ENCODE measurements at places on chromosomes 2 and 18.

DNA sequence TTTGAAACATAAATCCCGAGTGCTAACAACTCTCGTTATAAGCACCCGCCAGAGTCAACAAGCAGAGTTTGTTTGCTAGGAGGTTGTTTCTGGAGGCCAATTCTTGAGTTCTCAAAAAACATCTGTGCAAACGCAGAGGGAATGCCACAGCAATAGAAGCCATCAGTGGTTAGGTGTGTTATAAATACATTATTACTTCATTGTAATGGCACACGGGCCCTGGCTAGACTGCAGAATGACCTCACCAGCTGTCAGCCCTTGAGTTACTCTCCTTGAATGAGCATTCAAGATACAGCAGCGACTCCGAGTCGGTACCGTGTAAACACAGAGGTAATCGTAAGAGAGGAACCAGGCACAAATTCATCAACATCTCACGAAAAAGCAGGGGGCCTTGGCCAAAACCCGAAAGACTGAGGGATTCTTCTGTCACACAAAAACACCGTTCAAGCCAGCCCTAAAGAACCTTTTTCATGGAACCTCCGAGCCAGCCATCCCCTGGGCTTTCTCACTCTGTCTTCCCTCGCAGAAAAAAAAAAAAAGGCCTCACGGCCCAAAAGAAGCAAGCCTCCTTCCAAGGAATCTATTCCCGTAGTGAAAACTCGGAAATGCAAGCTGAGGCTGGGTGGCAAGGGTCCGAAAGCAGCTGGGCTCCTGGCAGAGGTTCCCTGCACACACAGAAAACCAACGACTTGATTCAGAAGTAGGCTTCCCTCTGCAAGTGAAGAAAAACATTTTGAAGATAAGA, 133.7 kb upstream of the MEIS1 start:
- no peak for DNase-seq

DNA sequence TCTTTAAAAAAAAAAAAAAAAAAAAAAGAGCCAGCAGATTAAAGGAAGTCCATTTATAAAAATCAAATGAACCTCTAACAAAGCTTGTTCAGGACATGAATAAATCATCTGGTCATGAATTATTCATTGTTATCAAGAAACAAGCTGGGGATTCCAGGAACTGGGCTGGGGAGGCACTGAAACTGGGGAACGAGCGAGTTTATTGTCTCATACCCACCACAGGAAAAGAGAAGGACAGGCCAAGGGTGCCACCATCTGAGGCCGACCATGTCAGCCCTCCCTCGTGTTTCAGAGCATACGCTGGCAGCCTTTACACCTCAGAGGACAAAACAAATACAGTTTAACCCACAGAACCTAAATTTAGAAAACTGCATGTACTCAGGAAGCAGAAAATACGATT, 164.2 kb downstream of the VWC2L start:
- DNase-seq: no peak

GRCh38 chr2:201779901-201780673, 646 bp downstream of the ALS2 start:
- DNase-seq: no peak

DNA sequence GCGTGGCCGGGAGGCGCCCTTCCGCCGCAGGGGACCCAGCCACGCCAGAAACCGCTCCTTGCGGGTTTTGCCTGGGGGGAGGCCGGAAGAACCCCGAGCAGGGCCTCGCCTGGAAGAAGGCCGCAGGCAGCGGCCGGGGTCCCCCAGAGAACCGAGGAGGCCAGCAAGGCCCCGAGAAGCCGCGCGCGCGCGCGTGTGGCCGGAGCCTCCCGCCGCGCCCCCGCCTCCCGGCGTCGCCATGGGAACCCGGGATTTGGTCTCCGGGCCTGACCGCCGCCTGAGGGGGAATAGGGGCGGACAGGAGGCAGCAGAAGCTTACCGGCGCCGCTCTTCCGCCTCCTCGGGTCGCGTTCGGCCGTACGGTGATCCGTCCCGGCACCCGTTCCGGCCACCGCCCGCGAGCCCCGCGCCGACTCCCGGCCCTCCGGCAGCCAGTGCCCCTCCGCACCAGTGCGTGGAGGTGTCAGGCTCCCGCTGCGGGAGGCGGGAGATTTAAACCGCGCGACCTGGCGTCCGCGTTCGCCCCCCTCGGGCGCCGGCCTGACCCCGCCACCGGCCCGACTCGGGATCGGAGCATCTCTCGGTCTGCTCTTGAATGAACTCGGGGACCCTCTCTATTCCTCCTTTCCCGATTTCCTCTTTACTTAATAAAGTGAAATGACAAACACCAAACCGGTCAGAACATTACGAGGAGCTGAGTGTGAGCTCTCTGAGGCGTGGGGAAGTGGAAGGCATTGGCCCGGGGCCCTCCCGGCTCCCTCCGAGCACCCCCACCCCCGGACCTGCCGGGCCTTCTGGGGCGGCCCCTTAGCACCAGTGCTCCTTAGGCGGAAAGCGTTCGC, at the start of gene ICA1L:
Gene ICA1L, minus strand, starts transcription at position 467 of the 842 bp plus-strand sequence. CDS start 42,757 bp downstream, outside the sequence.
- peak; percentile 31 for DNase-seq

- DNase-seq: no peak
These were observed 287.4 kb downstream of the PRKCE start for GRCh38 chr2:45938649-45939511.

Measured in stimulated activated CD4-positive, alpha-beta T cell treated with anti-CD3 and anti-CD28 coated beads, TNF-alpha, amount 100 ng/mL, for 48 hours (primary cell).